ENCODE measurements at places on chromosomes 2 and 18. TPM values are rescaled to one million over a fixed set of nuclear protein-coding genes. Genes with fewer than 3 reads are reported as not detected.
A peak's percentile ranks its signal among the peaks of the same experiment; 100 is the strongest.

The CCDC74B gene
- total RNA-seq, result 3.8 TPM

The LRRC30 gene
- not detected for total RNA-seq

- no peak for DNase-seq
These were observed 83.8 kb downstream of the NEB start for GRCh38 chr2:151650456-151650855.

DNA sequence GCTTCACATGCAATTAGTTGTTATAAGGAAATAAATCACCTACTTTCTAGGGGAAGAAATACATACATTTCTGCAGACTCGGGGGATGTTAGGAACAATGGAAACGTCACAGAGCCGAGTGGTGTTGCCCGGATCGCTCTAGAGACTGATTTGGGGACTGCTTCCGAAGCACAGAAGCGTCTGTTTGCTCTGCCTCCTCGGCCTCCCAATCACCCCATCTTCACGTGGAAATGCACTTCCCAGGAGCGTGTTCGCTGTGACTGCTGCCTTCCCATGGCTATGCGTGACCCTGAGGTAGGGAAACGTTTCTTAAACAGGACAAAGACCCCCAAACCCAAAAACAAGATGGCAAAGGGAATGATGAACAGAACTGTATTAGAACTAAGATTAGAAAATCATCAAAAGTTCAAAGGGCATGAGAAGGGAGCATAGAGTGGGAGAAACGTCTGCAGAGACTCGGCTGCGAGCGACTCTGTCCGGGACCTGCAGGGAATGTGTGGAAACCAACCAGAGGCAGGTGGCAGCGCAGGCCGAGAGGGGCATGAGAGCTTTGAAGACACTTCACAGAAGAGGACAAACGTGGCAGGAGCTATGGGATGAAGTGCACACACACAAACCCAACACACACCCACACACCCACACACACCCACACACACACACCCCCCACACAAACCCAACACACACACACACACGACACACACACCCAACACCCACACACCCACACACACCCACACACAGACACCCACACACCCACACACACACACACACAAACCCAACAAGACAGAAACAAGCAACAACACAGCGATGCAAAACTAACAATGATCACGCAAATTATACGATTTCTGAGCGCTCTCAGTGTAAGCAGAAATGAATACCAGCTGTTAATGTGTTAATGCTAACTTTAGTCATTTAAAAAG lies 41.3 kb downstream of the RTP5 start:
- DNase-seq, result no peak

DNA sequence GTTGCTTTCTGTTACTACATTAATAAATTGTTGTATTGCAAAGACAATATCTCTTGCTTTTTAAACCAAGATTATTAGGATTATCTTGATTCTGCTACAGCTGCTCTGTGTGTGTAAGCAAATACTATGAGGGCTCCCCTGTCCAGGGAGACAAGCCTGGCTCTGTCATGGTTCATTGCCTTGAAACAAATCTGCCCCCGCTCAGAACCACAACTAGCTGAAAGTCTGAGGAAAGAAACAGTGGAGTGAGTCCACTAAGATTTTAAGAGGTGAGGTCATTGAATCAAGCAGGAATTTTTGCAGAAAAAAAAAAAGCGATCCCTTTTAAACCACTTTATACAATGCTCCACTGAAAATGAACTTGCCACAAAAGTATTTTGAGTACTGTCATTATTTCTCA lies 30.8 kb upstream of the LRRTM4 start:
- no peak for DNase-seq

GRCh38 chr2:153917570-153917969 lies 45.8 kb downstream of the GALNT13 start:
- DNase-seq, result no peak

The VIT gene
- total RNA-seq, result 0.33 TPM

DNA sequence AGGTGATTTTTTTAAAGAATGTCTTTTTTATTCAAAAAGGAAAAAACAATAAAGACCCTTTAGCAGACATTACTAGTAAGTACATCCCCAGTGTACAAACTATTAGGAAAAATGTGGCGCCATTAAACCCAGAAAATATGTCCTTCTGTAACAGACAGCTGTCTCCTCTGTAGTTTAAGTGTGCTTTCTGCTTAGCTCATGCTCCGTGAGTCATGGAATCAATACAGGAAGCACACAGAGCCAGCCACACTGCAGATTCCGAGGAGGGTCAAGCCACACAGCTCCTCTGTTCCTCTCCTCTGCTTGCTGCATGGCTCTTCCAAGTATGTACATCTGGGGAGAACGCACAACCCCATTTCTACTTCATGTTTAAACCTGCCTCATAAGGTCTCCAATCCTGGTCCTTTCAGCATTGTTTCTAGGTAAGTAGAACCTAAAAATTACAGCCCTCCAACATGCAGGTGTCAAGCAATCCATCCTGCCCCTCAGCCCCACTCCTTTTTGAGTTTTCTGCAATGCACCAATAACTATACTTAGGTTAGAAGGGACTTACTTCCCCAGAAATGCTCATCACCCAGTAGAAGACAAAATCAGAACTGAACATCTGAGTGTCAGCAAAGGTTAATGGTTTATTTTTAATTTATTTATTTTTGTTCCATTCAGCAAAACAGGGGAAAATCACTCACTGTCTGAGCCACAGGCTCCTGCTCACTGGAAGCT lies 37.5 kb downstream of the ACVR1 start:
- peak; percentile 68 for DNase-seq

GRCh38 chr2:134466141-134466540 lies 212.3 kb downstream of the MGAT5 start:
- DNase-seq, result peak; percentile 57
